MG63 (cell line): ENCODE measurements at places on chromosomes 2 and 18. TPM values are rescaled to one million over a fixed set of nuclear protein-coding genes. Genes with fewer than 3 reads are reported as not detected.

CDH2 gene
- 19.8 and 34.1 TPM in 2 replicates for total RNA-seq

ZBTB7C gene
- 0.10 TPM in 2 replicates for total RNA-seq

HRH4 gene
- total RNA-seq, result 0.16 TPM in 1 of 2 replicates, not detected in the other

METAP1D gene
- 6.9 and 16.4 TPM in 2 replicates for total RNA-seq

UPP2 gene
- not detected in 2 replicates for total RNA-seq

DYSF gene
- 1.1 and 1.4 TPM in 2 replicates for total RNA-seq

TANC1 gene
- 8.8 and 13.3 TPM in 2 replicates for total RNA-seq

LRRFIP1 gene
- 33.5 and 52.8 TPM in 2 replicates for total RNA-seq

SETBP1 gene
- not detected in 2 replicates for total RNA-seq
